ENCODE measurements at places on chromosomes 11 and 22. TPM values are rescaled to one million over a fixed set of nuclear protein-coding genes. Genes with fewer than 3 reads are reported as not detected.

DNA sequence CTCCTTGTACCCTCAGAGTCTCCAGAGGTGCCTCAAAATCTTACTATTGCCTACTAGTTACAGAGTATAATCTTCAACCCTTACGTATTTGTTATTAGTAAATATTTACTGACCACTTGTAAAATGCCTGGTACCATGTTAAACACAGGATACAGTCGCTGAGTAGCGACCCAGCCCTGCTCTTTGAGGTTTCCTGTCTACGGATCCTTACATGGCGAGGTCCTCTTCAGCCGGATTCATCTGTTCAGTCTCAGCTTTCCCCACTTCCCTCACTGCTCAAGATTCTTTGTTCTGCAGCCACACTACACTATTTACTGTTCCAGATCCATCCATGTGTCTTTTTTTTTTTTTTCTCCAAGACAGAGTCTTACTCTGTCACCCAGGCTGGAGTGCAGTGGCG, 13.2 kb upstream of the TTC36 start:
- DNase-seq, result no peak
- peaks cover 37% of the 10 kb centered on the region for H3K36me3 ChIP-seq
- H3K27me3 ChIP-seq, result no peaks in the 10 kb centered on the region

DNA sequence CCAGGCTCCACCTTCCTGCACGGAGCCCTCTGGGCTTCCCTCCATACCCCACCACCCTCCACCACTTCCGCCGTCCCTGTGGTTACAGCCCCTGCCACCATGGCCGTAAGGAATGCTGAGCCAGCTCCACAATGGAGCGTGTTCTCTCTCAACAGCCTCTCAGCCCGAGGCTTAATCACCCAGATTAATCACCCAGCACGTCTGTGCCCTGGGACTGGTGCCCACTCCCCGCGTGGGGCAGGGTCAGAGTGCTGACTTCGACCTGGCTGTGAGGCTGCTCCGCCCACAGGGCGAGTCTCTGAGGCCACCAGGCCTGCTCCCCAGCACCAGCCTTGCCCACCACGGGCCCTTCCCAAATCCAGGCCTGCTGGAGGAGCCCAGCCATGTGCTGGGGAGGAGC, 4.0 kb upstream of the TH start:
- no peak for DNase-seq
- no peaks in the 10 kb centered on the region for H3K4me1 ChIP-seq
- no peaks in the 10 kb centered on the region for H3K27me3 ChIP-seq
- no peaks in the 10 kb centered on the region for H3K36me3 ChIP-seq

- no peaks in the 10 kb centered on the region for H3K4me1 ChIP-seq
- H3K4me3 ChIP-seq, result no peak overlapping the region
- peaks cover 6% of the 10 kb centered on the region for H3K36me3 ChIP-seq
- no peak overlapping the region for H3K27ac ChIP-seq
Measured at GRCh38 chr22:23058481-23059283, 11.6 kb upstream of the GNAZ start.

- no peak overlapping the region for H3K4me3 ChIP-seq
- H3K27me3 ChIP-seq, result peaks cover 2% of the 10 kb centered on the region
- no peaks in the 10 kb centered on the region for H3K36me3 ChIP-seq
Measured at GRCh38 chr11:45384711-45385241, 98.6 kb upstream of the SYT13 start.

DNA sequence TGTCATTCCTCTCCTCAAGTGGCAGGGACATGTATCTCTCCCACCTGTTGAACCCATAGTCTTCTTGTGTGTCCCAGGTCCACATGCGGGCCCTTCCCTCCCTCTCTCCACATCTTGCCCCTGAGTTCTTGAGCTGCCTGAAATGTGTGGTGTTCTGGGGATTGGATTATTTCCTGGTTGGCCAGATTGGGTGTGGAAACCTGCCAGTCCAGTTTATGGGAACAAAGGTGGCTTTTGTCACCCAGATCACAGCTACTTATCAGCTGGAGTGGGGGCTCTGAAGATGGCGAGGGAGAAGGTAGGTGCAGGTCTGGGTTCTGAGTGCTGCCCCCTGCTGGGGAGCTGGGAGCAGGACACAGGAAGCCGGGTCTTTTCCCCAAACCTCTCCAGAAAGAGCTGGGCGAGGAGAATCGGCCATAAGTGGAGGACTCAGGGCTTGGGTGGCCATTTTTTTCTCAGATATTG, 14.2 kb downstream of the DTX4 start:
- DNase-seq, result peak; percentile 37
- no peak overlapping the region for H3K27ac ChIP-seq
- no peaks in the 10 kb centered on the region for H3K4me1 ChIP-seq
- no peaks in the 10 kb centered on the region for H3K36me3 ChIP-seq

Gene UBQLNL
- not detected for polyA plus RNA-seq

- peaks cover 2% of the 10 kb centered on the region for H3K27me3 ChIP-seq
- no peaks in the 10 kb centered on the region for H3K36me3 ChIP-seq
- H3K4me3 ChIP-seq, result no peak overlapping the region
- peaks cover 17% of the 10 kb centered on the region for H3K4me1 ChIP-seq
- H3K27ac ChIP-seq, result no peak overlapping the region
- DNase-seq, result no peak
Measured at GRCh38 chr11:90252053-90252452, 29.2 kb upstream of the CHORDC1 start.

- H3K4me3 ChIP-seq, result no peak overlapping the region
- H3K36me3 ChIP-seq, result peaks cover 22% of the 10 kb centered on the region
- DNase-seq, result no peak
- H3K4me1 ChIP-seq, result no peaks in the 10 kb centered on the region
Measured at GRCh38 chr22:20823264-20823663, 35.3 kb downstream of the PI4KA start.

Gene API5
- polyA plus RNA-seq, result 108 TPM

DNA sequence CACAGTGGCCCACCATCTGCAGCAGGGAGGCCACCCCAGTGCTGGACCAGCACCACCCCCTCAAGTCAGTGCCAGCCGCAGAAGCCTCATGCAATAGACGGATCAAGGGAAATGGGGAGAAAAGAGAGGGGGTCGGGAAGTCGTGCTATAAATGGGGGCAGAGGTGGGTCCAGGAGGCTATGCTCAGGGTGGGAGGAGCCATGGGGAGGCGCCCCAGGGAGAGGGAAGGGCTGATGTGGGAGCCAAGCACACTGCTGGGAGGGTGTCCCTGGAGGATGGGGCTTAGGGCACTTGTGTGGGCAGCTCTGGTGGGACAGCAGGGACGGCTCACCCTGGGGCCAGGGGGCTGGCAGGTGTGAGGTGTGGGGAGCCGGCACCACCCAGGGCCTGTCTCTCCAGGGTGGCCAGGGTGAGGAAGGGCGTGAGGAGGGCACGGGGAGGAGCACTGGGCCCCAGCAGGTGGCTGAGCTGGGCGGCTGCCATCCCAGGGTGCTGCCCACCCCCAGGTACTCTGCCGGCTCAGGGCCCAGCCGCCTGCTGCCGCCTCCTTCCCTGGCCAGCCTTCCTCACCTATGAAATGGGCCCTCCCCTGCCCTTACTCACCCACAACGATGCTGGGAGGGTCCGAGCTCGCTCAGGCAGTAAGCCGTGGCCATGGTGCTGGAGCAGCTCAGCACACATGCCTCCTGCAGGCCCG, 18.0 kb downstream of the PHLDA2 start:
- DNase-seq, result no peak
- no peaks in the 10 kb centered on the region for H3K36me3 ChIP-seq
- no peak overlapping the region for H3K4me3 ChIP-seq
- H3K27me3 ChIP-seq, result no peaks in the 10 kb centered on the region
- peaks cover 9% of the 10 kb centered on the region for H3K4me1 ChIP-seq
- no peak overlapping the region for H3K27ac ChIP-seq

Gene FOLR2
- polyA plus RNA-seq, result not detected

DNA sequence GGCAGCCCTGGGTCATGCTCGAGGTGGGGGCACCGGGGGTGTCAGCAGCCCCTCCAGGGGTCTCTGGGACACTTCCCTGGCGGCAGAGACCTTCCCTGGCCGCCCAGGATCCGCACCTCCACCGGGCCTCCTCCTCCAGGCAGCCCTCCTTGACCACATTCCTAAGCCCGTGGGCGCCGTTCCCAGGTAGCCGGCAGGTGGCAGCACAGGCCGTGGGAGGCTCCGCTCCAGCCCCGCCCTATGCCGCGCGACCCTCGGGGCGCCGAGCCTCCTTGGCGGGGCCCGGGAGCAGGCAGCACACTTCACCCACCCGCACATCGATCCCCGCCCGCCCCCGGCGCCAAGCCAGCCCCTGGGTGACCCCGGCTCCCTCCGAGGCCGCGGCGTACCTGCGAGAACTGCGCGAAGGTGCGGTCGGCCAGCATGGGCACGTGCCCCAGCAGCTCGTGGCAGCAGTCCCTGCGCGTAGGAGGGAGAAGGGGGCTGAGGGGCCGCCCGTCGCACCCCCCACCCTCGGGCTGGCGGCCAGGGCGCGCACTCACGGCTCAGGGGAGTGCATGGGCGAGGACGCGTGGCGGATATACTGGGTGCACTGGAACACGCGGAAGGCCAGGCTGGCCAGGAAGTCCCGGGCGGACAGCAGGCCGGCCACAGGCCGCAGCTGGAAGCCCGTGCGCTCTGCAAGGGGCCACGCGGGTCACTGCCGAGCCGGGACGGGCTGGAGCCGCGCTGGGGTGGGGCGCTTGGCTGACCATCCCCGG, 5.3 kb upstream of the INS start:
- no peak overlapping the region for H3K4me3 ChIP-seq
- peak; percentile 39 for DNase-seq
- no peaks in the 10 kb centered on the region for H3K27me3 ChIP-seq

- no peak overlapping the region for H3K4me3 ChIP-seq
- H3K27ac ChIP-seq, result no peak overlapping the region
- no peak for DNase-seq
- peaks cover 8% of the 10 kb centered on the region for H3K4me1 ChIP-seq
- H3K27me3 ChIP-seq, result peaks cover 37% of the 10 kb centered on the region
- no peaks in the 10 kb centered on the region for H3K36me3 ChIP-seq
Measured at GRCh38 chr11:33874910-33875490, 16.9 kb downstream of the LMO2 start.

Gene KCNQ1
- 0.73 TPM for polyA plus RNA-seq

Gene CARD10
- polyA plus RNA-seq, result not detected

GRCh38 chr11:83191491-83191890, 2.0 kb upstream of the ANKRD42 start:
- peak overlapping the region; percentile 31 for H3K4me3 ChIP-seq
- H3K4me1 ChIP-seq, result peaks cover 42% of the 10 kb centered on the region
- H3K27ac ChIP-seq, result peak overlapping the region; percentile 98
- H3K36me3 ChIP-seq, result peaks cover 13% of the 10 kb centered on the region

GRCh38 chr22:37681556-37682049, 4.5 kb upstream of the NOL12 start:
- peaks cover 38% of the 10 kb centered on the region for H3K4me1 ChIP-seq
- H3K27ac ChIP-seq, result peak overlapping the region; percentile 82
- peaks cover 3% of the 10 kb centered on the region for H3K27me3 ChIP-seq
- H3K36me3 ChIP-seq, result no peaks in the 10 kb centered on the region
- H3K4me3 ChIP-seq, result no peak overlapping the region

Gene C11orf42
- not detected for polyA plus RNA-seq

DNA sequence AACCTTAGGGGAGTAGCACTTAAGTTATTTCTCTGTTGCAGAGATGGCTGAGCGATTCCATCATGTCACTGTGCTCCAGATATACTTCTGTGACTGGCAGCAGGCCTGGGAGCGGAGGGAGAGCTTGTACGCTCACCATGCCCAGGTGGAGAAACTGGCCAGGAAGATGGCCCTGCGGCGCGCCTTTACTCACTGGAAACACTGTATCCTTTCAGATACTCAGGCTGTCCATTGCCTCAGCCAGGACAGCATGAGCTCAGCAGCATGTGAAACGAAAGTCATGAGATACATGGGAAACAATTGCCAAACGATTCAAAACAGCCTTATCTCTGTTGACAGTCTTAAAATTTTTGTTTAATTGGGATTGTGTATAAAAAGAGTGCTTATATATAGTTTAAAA, 78.9 kb downstream of the SFI1 start:
- no peaks in the 10 kb centered on the region for H3K4me1 ChIP-seq
- H3K27ac ChIP-seq, result no peak overlapping the region
- peaks cover 3% of the 10 kb centered on the region for H3K27me3 ChIP-seq
- no peak for DNase-seq
- peaks cover 13% of the 10 kb centered on the region for H3K36me3 ChIP-seq

- no peaks in the 10 kb centered on the region for H3K36me3 ChIP-seq
- H3K27me3 ChIP-seq, result peaks cover 3% of the 10 kb centered on the region
- DNase-seq, result no peak
- peak overlapping the region; percentile 62 for H3K4me3 ChIP-seq
Measured at GRCh38 chr22:25563761-25564319, 635 bp upstream of the GRK3 start.

Gene IGSF22
- polyA plus RNA-seq, result 0.20 TPM

Gene MMP1
- not detected for polyA plus RNA-seq

DNA sequence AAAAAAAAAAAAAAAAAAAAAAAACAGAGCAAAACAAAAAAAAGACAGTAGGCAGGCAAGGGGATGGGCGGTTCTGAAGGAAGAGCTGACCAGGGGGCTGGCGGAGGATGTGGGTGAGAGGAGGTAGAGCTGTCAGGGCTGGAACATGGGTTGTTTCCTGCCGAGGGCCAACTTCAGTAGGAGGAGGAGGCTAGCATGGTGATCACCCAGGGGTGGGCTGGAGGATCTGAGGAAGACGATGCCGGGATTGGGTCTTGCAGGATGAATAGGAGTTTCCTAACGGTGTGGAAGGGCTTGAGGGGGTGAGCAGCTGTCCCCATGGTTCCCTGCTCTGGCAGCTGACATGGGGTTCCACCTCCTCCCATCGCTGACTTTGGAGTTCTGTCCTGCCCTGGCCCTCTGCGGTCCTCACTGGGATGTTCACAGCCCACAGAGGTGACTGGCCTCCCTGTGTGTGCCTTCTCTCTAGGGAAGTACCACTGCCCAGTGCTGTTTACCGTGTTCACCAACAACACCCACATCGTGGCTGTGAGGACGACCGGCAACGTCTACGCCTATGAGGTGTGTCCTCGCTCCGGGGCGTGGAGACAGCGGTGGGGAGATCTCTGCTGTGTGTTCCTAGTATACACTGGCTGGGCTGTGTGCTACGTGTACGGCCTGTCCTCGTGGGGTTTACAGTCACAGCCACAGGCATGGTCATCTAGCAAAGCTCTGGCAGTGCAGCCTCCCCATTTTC, 15.2 kb downstream of the PPIL2 start:
- H3K36me3 ChIP-seq, result peaks cover 9% of the 10 kb centered on the region
- H3K4me1 ChIP-seq, result peaks cover 36% of the 10 kb centered on the region
- H3K4me3 ChIP-seq, result peak overlapping the region; percentile 84

Gene SCN2B
- polyA plus RNA-seq, result not detected

- no peak overlapping the region for H3K4me3 ChIP-seq
- H3K4me1 ChIP-seq, result peaks cover 18% of the 10 kb centered on the region
- H3K36me3 ChIP-seq, result peaks cover 4% of the 10 kb centered on the region
- DNase-seq, result peak; percentile 14
- H3K27ac ChIP-seq, result no peak overlapping the region
Measured at GRCh38 chr11:86632499-86633269, 39.7 kb downstream of the ME3 start.

DNA sequence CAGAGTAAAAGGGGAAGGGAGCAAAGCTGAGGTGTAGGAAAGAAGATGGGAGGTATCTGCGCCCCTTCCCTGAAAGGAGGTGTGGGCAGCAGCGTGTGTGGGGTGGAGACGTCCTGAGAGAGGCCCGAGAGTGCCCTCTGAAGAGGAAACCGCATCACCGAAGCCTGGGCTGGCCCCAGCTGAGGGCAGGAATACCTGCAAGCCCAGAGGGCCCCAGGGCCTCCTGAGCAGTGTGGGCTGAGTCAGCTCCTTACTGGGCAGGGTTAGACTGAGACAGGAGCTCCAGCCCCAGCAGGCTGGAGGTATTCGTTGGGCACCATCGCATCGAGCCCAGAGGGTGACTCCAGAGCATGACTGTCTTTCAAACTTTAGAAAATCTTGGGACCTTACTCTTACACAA, 534.0 kb upstream of the B3GAT1 start:
- H3K27me3 ChIP-seq, result peaks cover 9% of the 10 kb centered on the region
- H3K36me3 ChIP-seq, result no peaks in the 10 kb centered on the region
- no peak overlapping the region for H3K4me3 ChIP-seq
- no peak overlapping the region for H3K27ac ChIP-seq

- no peak for DNase-seq
- no peaks in the 10 kb centered on the region for H3K4me1 ChIP-seq
- no peaks in the 10 kb centered on the region for H3K36me3 ChIP-seq
- no peak overlapping the region for H3K27ac ChIP-seq
Measured at GRCh38 chr11:79456501-79456900, 15.7 kb upstream of the TENM4 start.
